Type B pancreatic cell (in vitro differentiated cells): ENCODE measurements at places on chromosomes 16 and 17. TPM values are rescaled to one million over a fixed set of nuclear protein-coding genes. Genes with fewer than 3 reads are reported as not detected.

The KRT24 gene
- total RNA-seq = 0.43 TPM in 1 of 2 replicates, not detected in the other

The OR1A1 gene
- not detected in 2 replicates for total RNA-seq

The TMEM88 gene
- total RNA-seq = 4.5 and 10.2 TPM in 2 replicates

The CCL7 gene
- not detected in 2 replicates for total RNA-seq

The VWA3A gene
- 0.55 and 4.7 TPM in 2 replicates for total RNA-seq

GRCh38 chr17:65930140-65930730 is 261.7 kb downstream of the CEP112 start:
- DNase-seq = no peak

- DNase-seq = peak; percentile 25
Measured at GRCh38 chr17:31393749-31394146, 2.3 kb downstream of the RAB11FIP4 start.
